NCI-H2081 treated with DMSO at 0.1 percent for 48 hours (cell line): ENCODE measurements at places on chromosomes 6 and 20.

GRCh38 chr6:166769648-166770047 lies 142.6 kb upstream of the RPS6KA2 start:
- DNase-seq: no peak

- DNase-seq: no peak
These were observed 45.1 kb upstream of the TBC1D7 start for GRCh38 chr6:13373488-13373886.

GRCh38 chr6:30810813-30811339 lies 66.5 kb upstream of the IER3 start:
- no peak for DNase-seq

DNA sequence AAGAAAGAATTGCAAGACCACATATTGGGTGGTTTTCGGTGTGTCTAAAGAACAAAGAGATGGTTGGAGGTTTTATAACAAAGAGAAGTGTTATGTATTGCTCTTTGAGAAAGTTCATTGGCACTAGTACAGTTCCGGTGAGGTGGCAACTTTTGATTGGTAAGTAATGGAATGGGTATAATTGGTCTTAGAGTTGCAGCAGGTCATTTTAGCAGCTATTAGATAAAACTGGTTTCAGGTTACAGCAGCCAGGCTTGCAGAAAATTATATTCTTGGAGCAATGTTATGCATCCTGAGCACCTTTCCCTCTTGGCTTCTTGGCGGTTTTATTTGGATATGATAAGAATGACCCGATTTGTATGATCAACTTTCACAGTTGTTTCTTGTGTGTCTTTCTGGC lies 12.3 kb upstream of the SSTR4 start:
- DNase-seq: no peak

GRCh38 chr6:125112934-125113333 lies 40.6 kb upstream of the TPD52L1 start:
- DNase-seq: no peak

DNA sequence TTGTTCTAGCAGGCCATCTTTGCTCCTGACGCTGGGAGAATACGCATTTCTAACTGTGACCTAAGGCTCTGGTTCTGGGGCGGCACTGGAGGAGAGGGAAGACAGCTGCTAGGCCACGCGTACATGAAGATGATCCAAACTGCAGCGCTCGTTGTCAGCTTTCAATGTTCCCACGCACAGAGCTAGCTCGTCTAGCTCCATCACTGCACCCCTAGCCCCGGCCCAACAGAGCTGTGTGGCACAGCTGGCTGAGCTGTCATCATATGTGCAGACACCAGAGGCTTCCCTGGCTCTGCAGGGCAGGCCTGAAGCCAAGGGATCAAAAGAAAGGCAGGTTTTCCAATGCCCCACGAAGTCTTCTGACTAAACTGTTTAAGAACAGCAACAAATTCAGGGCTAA lies 124.7 kb downstream of the IRF4 start:
- DNase-seq: no peak

- DNase-seq: no peak
These were observed 2.0 kb downstream of the TSHZ2 start for GRCh38 chr20:52974179-52974594.

GRCh38 chr6:47851091-47851490 lies 69.3 kb downstream of the OPN5 start:
- no peak for DNase-seq

GRCh38 chr6:28948782-28949486 lies 25.1 kb upstream of the TRIM27 start:
- no peak for DNase-seq

DNA sequence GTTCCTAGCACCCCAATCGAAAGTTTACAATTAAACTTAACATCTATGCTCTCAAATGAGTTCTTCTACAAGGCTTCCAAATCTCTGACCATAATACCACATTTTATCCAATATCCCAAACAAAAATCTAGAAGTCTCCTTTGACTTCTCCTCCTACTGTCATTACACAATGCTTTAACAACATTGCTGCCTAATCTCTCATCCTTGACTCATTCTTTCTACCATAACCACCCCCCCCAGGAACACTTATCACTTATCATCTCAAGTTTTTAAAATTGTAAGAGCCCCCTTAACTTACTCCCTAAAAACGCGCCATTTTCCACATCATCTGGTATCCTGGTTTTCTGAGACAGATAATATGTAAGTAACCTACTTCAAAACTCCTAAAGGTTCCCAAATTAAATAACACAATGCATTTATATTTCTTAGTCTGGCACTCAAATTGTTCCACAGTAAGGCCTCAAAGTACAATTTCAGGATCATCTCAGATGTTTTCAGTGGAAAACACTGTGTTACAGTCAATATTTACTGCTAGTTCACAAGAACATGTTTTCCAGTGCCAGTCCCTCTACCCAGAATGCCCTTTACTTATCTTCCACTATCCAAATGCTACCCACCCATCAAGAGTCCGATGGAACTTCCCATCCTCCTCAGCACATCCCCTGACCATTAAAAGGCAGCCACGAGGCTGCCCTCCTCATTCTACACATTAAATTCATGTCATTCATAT lies 308.2 kb upstream of the THEMIS start:
- DNase-seq: no peak

DNA sequence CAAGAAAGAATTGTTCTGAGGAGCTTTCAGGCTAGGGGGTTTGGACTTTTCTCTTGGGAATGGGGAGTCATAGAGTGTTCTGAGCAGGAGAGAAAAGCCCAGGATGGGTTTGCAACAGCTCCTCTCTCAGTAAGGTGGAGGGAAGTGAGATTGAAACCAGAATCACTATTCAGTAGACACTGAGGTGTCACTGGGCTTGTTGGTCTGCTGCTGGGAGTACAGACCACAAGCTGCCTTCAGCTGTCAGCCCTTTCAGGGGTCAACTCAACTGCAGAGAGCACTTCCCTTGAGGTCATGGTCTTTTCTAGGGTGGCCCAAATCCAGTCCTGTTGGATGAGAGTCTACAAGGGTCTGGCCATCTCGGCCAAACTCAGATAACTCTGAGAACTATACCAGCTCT lies 12.9 kb upstream of the FOXA2 start:
- DNase-seq: no peak

- DNase-seq: no peak
These were observed 13.2 kb downstream of the BPIFB1 start for GRCh38 chr20:33296206-33296605.

DNA sequence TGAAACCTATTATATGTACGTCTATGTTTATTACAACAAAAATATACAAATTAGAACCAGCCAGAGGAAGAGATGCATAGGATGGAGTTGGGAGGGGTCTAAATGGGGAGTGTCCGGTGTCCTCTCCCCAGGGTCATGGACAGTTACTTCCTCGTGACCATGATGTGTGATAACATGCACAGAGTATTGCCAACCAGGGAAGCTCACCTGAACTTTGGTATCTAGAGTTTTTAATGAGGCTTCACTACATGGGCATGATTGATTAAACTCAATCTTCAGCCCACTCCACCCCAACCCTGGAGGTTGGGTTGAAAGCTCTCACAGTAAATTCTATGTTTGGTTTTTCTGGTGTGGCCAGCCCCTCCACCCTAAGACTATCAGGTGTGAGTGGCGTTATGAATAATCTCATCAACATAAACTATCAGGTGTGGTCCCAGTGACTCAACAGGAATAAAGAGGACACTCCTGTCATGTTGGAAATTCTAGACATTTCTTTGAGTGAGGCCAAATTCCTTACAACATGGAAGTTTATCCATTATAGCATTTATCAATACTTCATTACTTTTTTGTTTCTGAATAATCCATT lies 36.4 kb upstream of the FKBP1A start:
- DNase-seq: no peak

DNA sequence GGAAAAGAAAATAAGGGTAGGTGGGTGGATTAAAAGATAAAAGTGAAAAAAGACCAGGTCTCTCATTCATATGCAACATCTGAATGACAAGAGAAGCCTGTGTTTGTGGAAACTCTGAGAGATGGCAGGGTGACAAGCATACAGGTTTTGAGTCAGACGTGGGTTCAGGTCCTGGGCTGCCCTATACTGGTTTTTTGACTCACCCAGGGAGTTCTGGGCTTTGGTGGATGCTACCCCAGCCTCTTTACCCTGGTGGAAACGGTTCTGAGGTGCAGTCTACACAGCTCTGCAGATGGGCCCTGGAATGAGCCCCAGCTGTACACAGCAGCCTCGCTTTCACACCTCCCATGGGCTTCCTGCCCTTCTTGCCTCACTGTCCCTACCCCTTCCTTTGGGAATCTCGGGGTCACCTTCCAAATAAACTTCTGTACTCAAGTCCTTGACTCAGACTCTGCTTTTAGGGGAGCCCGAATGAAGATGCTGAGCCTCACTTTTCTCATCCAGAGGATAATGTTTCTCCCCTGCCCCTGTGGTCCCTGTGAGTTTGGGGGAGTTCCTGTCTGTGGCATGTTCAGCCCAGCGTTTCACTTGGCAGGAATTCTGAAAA lies 77.7 kb upstream of the CLDN20 start:
- DNase-seq: no peak

DNA sequence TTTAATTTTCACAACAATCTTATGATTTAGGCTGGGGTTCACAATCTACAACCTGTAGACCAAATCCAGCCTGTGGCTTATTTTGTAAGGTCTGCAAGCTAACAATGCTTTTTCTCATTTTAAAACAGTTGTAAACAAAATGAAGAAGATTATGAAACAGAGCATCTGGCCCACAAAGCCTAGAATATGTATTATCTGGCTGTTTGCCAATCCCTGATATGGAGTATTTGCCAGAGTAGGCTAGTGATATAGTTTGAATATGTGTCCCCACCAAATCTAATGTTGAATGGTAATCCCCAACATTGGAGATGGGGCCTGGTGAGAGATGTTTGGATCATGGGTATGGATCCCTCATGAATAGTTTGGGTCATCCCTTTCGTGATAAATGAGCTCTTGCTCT lies 201.8 kb downstream of the DHX35 start:
- no peak for DNase-seq

GRCh38 chr6:52513464-52513863 lies 63.4 kb downstream of the TRAM2 start:
- no peak for DNase-seq

DNA sequence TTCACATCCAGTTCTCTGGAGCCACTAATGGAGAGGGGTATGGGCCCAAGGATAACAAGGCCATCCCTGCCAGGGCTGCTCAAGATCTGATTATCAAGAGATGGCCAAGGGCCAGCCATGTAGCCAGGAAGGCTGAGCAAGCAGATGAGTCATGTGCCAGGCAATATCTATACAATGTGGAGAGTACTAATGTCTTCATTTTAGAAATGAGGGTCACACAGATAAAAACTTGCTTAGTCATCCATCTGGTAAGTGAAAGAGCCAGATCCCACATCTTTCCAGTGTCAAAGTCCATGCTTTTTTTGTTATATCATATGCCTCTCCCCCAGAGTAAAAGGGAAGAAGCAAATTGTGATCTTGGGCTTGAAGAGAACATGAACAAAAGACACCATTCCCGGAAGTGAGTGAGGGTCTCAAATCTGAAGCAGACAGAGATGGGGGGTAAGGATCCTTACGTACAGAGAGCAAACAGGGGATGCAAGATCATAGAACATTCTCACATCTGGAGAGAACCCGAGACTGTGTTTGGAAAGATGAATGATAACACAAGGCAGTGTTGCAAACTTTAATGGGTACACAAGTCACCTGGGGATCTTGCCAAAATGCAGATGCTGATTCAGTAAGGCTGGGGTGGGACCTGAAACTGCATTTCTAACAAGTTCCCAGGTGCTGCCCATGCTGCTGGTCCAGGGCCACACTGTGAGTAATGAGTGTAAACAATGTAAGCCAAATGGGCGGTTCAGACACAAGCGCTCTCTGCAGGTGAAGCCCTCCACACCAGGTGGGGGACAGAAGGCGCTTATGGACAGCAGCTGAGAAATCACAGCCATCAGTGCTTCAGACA lies 20.0 kb upstream of the GSTA3 start:
- DNase-seq: no peak

GRCh38 chr6:15993716-15994228 lies 135.1 kb upstream of the MYLIP start:
- DNase-seq: no peak

- no peak for DNase-seq
These were observed 21.5 kb upstream of the GTSF1L start for GRCh38 chr20:43748274-43748673.

GRCh38 chr6:5989141-5989723 lies 17.5 kb downstream of the NRN1 start:
- DNase-seq: no peak

- DNase-seq: no peak
These were observed 211.8 kb downstream of the QKI start for GRCh38 chr6:163626073-163626867.

GRCh38 chr20:57108742-57109570 lies 157.5 kb downstream of the BMP7 start:
- DNase-seq: no peak

- no peak for DNase-seq
These were observed 103.7 kb upstream of the TAB2 start for GRCh38 chr6:149213829-149214228.

- DNase-seq: no peak
These were observed 1.3 kb downstream of the SOBP start for GRCh38 chr6:107491138-107491609.

GRCh38 chr6:76831299-76831698 lies 632.0 kb downstream of the HTR1B start:
- DNase-seq: no peak

DNA sequence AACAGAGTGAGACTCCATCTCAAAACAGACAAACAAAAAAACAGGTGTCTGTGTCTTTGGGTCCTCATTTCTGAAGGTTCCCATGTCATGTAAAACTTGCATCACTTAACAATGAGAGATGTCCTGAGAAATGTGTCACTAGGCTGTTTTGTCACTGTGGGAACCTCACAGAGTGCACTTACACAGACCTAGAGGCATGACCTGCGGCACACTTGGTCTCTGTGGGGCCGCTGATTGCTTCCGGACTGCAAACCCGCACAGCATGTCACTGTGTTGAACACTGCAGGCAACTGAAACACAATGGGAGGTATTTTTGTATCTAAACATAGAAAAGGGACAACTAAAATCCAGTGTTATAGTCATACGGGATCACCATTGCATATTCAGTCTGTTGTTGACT lies 42.3 kb upstream of the TMEM181 start:
- no peak for DNase-seq

DNA sequence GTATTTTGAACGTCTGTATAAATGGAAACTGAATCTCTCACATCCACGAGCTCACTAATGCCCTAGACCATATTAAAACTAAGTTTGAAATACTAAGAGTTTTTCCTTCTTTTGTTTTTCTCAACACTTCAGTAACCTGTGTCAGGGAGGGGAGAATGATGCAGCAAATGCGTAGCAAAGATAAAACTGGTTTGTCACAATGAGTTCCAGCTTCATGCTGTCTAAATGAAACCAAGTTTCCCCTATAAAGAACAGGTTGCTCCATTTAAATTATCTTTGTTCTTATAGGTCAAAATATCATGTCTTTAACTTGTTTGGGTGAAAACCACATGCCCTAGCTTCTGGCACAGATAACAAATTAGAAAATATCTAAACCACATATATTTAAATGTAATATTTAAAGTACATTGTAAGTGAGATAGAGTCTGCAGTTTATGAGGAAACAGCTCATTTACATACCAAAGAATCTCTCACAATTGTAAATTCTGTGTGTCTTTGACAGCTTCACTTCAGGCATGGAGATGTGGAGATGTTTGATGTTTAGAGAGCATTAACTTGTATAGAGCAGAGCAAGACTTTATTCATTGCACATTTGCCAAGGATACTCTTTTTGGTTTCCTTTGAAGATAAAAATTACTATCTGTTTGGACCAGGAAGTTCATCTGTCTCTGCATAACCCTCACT lies 7.3 kb downstream of the TRDN start:
- no peak for DNase-seq

- no peak for DNase-seq
These were observed 36.6 kb downstream of the PTPN1 start for GRCh38 chr20:50546729-50547314.

- no peak for DNase-seq
These were observed 784.3 kb upstream of the CHD6 start for GRCh38 chr20:42402455-42402854.
